ENCODE measurements at places on chromosomes 12 and 14.

- no peak for DNase-seq
These were observed 6.4 kb upstream of the ALX1 start for GRCh38 chr12:85273381-85274314.

DNA sequence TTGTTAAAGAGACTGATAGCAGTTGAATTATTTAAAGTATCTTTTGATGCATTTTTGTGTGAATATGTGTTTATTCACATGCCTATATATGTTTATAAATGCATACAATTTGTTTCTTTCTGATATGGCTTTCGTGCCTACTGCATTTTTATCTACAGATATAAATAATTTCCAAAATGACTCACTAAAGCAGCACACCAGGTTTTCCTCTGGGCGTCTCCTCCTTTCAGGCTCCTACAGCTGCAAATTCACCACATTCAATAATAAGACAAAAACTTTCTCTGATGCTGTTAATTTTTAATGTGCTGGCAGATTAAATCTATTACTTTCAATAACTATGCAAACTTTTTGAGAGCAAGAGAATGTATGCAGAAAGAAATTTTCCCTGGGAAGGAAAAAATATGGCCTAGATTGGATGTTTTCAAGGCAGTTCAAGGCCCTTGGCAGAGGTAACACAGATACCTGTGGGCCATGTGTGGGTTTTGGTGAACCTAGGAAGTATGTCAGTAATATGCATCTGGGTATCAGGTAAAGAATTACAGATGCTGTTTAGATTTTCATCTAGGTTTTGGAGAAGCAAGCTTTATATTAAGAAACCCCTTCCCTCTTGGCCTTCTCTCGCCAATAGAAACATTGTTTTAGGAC lies 381.8 kb downstream of the EGLN3 start:
- DNase-seq, result no peak

DNA sequence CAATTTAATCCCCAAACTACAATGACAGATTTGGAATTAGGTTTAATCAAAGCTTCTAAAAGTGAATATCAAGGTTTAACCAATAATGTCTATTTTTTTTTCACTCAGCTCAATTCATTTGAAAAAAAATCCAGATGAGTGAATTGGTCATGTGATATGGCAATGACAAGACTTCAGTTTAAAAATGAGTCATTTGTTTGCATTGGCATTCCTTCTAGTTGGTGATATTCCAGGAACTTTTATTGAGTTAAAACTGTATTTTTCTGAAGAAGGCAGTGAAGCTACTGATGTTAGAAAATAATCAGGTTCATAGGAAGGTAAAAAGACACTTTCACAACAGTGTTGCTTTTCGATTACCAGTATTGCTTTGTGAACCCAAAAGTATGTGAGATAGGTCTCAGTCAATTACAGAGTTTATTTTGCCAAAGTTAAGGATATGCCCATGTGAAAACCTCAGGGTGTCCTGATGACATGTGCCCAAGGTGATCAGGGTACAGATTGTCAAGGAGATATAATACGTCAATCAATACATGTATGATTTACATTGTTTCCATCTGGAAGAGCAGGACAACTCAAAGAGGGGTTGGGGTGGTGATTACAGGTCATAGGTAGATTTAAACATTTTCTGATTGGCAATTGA lies 1214.9 kb downstream of the GALC start:
- no peak for DNase-seq

DNA sequence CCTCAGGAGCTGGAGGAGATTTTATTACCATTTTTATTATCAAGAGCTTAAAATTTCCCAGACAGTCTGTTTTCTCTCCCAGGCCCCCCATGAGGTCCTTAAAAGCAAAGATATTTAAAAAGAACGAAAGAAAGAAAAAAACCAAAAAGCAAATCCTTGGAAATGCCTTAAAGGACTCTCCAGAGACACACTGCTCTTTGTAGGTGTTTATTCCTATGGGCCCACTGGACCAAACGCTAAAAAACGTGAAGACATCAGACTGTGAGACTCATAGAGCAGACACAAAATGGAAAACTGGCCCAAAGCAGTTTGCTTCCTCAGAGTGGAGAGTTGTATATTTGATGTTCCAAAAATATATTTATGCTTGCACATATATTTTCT lies 1.2 kb upstream of the NID2 start:
- no peak for DNase-seq

- DNase-seq, result no peak
These were observed 6.1 kb downstream of the KRT6B start for GRCh38 chr12:52445876-52446275.

GRCh38 chr12:61023231-61023630 lies 1237.0 kb upstream of the USP15 start:
- DNase-seq, result no peak

DNA sequence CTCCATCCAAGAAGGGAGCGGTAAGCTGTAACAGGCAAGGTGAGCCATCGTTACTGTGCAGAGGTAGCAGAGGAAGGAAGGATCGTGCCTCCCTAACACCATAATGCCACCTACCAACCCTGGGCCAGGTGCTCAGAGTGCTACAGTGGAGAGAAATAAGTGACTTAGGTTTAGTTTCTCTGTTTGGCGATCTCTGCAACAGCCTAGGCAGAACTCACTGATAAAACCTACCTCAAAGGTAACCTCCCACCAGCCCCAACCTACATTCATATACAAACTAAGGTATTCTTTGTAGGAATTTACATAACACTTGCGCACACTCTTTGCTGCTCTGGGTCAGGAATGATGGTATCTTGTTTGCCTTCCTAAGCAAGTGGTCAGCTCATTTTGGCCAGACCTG lies 93.4 kb upstream of the TMEM132D start:
- no peak for DNase-seq

DNA sequence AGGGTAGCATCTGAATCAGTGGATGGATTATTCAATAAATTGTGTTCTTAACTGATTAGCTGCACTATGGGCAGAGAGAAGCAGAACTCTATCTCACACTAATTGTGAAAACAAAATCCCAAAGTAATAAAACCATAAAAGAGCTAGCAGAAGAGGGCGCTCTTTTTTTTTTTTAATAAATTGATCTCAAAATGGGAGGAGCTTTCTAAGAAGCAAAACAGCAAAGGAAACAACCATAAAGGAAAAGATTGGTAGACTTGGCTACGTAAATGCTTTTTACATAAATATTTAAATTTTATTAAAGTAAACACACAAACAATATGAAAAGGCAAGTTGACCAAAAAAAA lies 1.5 kb upstream of the TM7SF3 start:
- no peak for DNase-seq

All from stimulated activated CD8-positive, alpha-beta memory T cell treated with anti-CD3 and anti-CD28 coated beads, Interleukin-15, amount 100 ng/mL, for 48 hours (primary cell).